ENCODE measurements at places on chromosomes 5 and 9.

GRCh38 chr5:102753889-102754766, 977 bp upstream of the PAM start:
- H3K4me3 ChIP-seq = peak overlapping the region; percentile 86
- no peak overlapping the region for H3K27ac ChIP-seq
- H3K36me3 ChIP-seq = no peaks in the 10 kb centered on the region
- peak; percentile 18 for DNase-seq

DNA sequence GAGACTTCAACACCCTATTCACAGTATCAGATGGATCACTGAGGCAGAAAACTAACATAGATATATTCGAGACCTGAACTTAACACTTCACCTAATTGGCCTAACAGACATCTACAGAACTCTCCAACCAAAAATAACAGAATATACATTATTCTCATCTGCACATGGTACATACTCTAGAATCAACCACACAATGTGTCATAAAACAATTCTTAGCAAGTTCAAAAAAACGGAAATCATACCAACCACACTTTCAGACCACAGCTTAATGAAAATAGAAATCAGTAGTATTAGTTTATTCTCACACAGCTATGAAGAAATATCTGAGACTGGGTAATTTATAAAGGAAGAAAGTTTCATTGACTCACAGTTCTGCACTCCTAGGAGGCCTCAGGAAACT, 387.9 kb downstream of the DEPDC1B start:
- DNase-seq = no peak
- H3K4me3 ChIP-seq = no peak overlapping the region
- no peaks in the 10 kb centered on the region for H3K36me3 ChIP-seq
- no peaks in the 10 kb centered on the region for H3K27me3 ChIP-seq

GRCh38 chr9:38130724-38131123, 61.7 kb upstream of the SHB start:
- H3K4me1 ChIP-seq = no peaks in the 10 kb centered on the region
- DNase-seq = no peak
- no peaks in the 10 kb centered on the region for H3K27me3 ChIP-seq
- no peaks in the 10 kb centered on the region for H3K36me3 ChIP-seq

GRCh38 chr9:108956631-108957026, 22.4 kb downstream of the ABITRAM start:
- no peak overlapping the region for H3K27ac ChIP-seq
- H3K4me1 ChIP-seq = no peaks in the 10 kb centered on the region
- DNase-seq = no peak
- no peaks in the 10 kb centered on the region for H3K27me3 ChIP-seq
- no peak overlapping the region for H3K4me3 ChIP-seq
- peaks cover 5% of the 10 kb centered on the region for H3K36me3 ChIP-seq

GRCh38 chr5:139689631-139690063, 41.5 kb downstream of the CXXC5 start:
- H3K27ac ChIP-seq = no peak overlapping the region
- DNase-seq = no peak

DNA sequence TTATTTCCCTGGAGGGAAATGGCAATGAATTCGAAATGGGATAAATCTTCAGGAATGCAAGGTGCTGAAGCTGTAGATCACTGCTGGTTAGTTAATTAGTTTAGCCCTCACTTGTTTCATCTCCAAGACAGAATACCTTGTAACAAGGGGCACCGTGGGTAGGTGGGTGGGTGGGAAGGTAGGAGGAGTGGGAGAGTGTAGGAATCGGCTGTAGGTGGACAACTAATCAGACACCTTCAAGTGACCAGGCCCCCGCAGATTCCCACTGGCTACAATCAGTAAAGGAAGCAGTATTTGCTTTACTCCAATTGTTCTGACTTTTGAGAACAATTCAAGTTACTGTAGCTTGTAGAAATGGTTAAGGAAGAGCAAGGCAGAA, 293.7 kb downstream of the TLE1 start:
- H3K36me3 ChIP-seq = no peaks in the 10 kb centered on the region
- H3K27me3 ChIP-seq = no peaks in the 10 kb centered on the region
- peaks cover 13% of the 10 kb centered on the region for H3K4me1 ChIP-seq

DNA sequence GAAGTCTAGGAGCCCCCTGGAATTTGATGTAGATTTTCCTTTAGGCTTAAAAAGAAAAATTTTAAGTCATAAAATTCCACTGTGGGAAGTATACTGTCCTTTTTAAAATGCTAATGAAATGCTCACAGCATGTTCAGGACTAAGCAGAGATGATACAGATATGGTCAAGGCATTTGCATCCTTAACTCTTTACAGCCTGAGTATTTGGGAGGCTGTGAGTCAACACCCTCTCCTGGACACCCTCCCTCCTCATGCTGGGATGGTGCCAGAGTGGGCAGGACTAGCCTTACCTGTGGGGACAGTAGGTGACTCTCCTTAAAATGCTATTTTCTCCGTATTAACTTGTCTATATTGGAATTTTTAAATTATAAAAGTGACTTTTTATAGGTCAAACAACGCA, 197.4 kb upstream of the ELL2 start:
- H3K4me1 ChIP-seq = no peaks in the 10 kb centered on the region
- no peaks in the 10 kb centered on the region for H3K27me3 ChIP-seq
- no peak for DNase-seq
- H3K27ac ChIP-seq = no peak overlapping the region
- H3K36me3 ChIP-seq = no peaks in the 10 kb centered on the region

DNA sequence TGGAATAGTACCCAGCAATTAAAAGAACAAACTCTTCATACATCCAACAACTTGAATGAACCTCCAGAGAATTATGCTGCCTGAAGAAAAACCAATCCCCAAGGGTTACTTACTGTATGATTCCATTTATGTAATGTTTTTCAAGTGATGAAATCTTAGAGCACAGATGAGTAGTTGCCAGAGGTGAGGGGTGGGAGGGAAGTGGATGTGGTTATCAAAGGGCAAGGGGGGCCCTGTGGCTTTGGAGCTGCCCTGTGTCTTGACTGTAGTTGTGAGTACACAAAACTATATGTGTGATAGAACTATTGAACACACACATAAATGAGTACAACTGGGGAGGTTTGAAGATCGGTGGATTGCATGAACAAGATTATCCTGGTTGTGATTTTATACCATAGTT, 115.8 kb upstream of the SLC25A48 start:
- H3K36me3 ChIP-seq = no peaks in the 10 kb centered on the region
- no peaks in the 10 kb centered on the region for H3K27me3 ChIP-seq
- DNase-seq = no peak
- no peak overlapping the region for H3K27ac ChIP-seq

DNA sequence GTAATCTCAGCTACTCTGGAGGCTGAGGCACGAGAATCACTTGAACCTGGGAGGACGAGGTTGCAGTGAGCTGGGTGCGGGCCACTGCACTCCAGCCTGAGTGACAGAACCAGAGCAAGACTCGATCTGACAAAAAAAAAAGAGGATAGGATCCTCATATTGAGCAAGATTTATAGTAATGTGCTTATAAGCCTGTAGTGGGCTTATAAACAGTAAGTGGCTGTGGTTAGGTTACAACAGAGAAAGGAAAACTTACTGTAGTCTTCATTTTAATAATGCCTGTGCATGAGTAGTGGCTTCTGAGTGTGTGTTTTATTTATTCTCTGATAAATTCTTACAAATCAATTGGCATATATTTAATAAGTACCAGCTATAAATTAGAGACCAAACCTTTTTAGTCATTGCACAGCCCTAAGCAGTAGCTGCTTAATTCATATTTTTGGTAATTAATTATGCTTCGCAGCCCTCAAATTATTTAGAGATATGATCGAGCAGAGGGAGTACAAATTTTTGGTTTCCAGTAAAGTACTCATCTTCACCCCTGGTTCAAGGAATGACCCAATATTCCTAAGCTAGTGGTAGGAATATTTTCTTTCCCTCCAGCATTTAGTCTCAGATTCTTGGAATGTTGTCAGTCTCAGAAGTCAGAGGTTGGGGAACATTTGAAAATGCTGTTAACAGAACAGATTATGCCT, 73.8 kb upstream of the KLF9 start:
- H3K27me3 ChIP-seq = peaks cover 22% of the 10 kb centered on the region
- H3K36me3 ChIP-seq = no peaks in the 10 kb centered on the region

GRCh38 chr5:111748304-111748763, 8.7 kb downstream of the NREP start:
- H3K4me1 ChIP-seq = no peaks in the 10 kb centered on the region
- H3K4me3 ChIP-seq = no peak overlapping the region
- H3K36me3 ChIP-seq = peaks cover 2% of the 10 kb centered on the region
- H3K27me3 ChIP-seq = no peaks in the 10 kb centered on the region
- H3K27ac ChIP-seq = no peak overlapping the region

DNA sequence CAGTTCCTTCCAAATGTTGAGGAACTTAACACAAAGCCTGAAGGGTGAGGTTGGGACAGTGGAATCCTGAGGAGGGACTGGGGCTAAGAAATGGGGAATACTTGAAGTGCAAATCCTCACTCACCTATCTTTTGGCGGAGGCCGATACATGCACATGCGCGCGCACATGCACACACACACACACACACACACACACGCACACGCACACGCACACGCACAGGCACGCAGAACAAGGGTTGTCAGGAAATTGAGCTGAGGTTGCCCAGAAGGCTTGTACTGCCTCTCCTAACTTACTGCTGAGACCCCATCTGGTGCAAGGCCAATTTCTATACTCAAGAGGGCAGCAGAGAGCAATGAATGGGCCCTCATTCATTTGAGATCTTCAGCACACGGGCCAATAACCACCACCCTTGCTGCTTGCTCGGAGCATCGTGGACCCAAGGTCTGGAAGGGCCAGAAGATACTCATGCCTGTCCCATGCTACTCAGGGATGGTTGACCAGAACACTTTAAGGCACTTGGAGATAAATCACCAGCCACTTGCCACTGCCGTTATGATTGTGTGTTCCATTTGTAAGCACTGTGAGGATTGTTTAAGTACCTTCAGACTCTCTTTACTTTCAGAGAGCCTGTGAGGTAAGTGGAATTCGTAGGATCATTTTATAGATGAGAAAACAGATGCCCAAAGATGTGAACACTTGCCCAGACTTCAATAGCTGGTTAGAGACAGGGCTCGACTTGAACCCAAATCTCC, 21.5 kb downstream of the BTF3 start:
- H3K27ac ChIP-seq = no peak overlapping the region
- no peaks in the 10 kb centered on the region for H3K4me1 ChIP-seq
- H3K4me3 ChIP-seq = no peak overlapping the region

GRCh38 chr9:83583151-83584014, 39.6 kb upstream of the IDNK start:
- no peaks in the 10 kb centered on the region for H3K36me3 ChIP-seq
- DNase-seq = peak; percentile 33
- no peak overlapping the region for H3K27ac ChIP-seq

GRCh38 chr5:135186662-135187522, 152.9 kb upstream of the PITX1 start:
- peaks cover 2% of the 10 kb centered on the region for H3K4me1 ChIP-seq
- no peak for DNase-seq
- H3K36me3 ChIP-seq = no peaks in the 10 kb centered on the region
- no peak overlapping the region for H3K27ac ChIP-seq

Data from neuronal stem cell (in vitro differentiated cells).